M059J (cell line): ENCODE measurements at places on chromosomes 13 and 19.

DNA sequence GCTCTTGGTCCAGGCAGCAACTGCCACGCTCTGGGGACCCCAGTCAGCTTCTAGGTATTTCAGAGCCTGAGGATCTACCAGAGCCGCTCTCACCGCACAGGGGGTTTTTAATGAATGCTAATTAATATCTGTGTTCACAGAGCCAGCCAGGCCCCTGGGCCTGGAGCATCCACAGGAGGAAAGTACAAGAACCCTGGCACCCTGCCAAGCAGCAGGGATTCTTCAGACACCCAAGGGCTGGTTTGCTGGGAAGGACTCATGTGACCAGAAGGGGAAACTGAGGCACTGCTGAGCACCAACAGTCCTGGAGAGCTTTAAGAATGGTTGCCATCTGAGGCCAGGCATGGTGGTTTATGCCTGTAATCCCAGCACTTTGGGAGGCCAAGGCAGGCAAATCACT lies 38.0 kb upstream of the ADGRE5 start:
- no peak for DNase-seq

- DNase-seq, result no peak
Observed at GRCh38 chr13:42275098-42275471, 3.1 kb downstream of the AKAP11 start.

GRCh38 chr13:47250146-47250545 lies 353.3 kb upstream of the HTR2A start:
- DNase-seq, result peak; percentile 77

DNA sequence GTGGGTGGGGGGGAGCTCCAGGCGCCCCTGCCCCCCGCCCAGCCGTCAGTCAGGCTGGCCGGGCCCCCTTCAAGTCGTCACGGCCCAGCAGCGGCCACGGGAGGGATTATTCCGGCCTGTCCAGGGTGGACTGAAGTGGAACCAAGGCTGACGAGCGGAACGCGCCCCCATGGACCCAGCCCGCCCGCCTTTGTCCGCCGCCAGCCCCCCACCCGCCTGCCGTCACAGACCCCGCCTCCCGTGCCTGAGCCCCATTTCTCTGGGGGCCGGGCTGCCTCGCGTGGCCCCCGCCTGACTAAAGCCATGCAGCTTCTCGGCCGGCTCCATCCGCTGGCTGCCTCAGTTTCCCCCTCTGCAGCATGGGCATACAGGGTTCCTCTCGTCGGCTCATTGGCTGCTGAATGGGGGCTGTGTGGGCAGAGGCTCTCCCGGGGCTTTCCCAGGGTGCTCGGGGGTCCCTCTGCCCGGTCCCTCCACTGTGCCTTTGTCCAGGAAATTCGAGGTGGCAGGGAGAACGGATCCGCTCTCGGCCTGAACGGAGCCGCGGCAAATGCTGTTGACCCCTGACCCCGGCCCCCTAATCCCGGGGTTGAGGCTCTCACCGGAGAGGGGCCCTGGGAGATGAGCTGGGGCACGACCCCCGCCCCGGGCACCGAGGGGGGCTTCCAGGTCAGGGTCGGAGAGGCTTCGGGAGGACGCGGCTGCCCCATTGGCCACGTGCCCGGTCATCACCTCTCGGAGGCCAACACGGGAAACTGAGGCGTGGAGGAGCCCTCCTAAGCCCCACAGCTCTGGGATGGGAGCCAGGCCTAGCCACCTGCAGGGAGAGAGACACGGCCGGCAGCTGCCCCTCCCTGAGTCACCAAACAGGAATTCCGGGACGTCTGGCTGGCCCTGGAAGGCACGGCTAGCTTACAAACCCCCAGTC lies 27.4 kb downstream of the EFNA2 start:
- DNase-seq, result peak; percentile 78

GRCh38 chr13:91036886-91037285 lies 310.6 kb upstream of the MIR17HG start:
- no peak for DNase-seq

GRCh38 chr19:38745316-38745715 lies 1.0 kb upstream of the CAPN12 start:
- no peak for DNase-seq

GRCh38 chr13:78977311-78977710 lies 318.4 kb upstream of the OBI1 start:
- no peak for DNase-seq

GRCh38 chr13:27842571-27842970 lies 50.3 kb downstream of the GSX1 start:
- DNase-seq, result peak; percentile 32

- no peak for DNase-seq
Observed at GRCh38 chr19:8681345-8682029, 17.1 kb downstream of the ACTL9 start.

GRCh38 chr19:48954595-48955307 lies at the start of gene BAX:
TSS of gene BAX (plus strand) at chr19:48954875. CDS start at chr19:48954929, 54 bp downstream.
- peak; percentile 96 for DNase-seq

GRCh38 chr13:99285432-99286182 lies 21.6 kb downstream of the GPR183 start:
- DNase-seq, result no peak

GRCh38 chr13:110411688-110412059 lies 104.6 kb downstream of the COL4A2 start:
- DNase-seq, result no peak

DNA sequence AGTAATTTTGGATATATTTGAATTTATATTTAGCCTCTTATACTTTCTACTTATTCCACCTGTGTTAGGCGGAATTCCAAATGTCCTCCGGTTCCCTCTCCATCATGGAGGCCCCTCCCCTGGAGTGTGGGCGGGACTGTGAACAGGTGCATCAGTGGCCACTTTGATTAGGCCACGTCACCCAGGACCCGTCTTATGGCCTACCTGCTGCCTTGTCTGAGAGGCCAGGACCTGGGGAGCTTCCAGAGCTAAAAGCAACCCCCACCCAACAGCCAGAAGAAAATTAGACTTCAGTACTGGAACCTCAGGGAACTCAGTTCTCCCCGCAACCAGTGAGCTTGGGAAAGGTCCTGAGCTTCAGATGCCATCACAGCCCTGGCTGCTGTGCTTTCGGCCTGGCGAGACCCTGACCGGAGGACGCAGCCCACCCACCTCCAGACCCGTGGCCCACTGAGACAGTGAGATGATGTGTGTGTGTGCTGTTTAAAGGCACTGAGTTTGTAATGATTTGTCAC lies 200.2 kb upstream of the SOX1 start:
- no peak for DNase-seq

GRCh38 chr19:3467437-3468198 lies 12.7 kb downstream of the SMIM24 start:
- DNase-seq, result no peak

DNA sequence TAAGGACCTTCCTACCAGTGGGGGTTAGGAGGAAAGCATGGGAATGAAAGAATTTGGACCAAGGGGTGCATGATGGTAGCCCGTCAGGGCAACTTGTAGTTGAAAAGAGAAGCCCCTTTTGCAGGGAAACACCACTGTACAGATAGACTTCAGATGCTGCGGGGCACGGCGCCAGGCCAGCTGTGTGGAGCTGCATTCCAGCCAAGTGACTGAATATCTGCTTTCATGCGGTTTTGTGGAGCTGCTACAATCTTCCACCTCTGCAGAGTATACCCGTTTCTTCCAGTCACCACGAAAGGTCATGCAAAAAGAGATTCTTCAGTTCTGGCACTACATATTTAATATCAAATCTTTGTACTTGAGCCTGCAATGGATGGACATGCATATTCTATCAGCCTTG lies 104.7 kb downstream of the RGCC start:
- peak; percentile 75 for DNase-seq

GRCh38 chr13:80217614-80218456 lies 123.1 kb downstream of the SPRY2 start:
- peak; percentile 61 for DNase-seq

- no peak for DNase-seq
Observed at GRCh38 chr13:40970803-40971202, 48.3 kb downstream of the ELF1 start.

- peak; percentile 68 for DNase-seq
Observed at GRCh38 chr13:25806264-25806974, 245.4 kb downstream of the SHISA2 start.

DNA sequence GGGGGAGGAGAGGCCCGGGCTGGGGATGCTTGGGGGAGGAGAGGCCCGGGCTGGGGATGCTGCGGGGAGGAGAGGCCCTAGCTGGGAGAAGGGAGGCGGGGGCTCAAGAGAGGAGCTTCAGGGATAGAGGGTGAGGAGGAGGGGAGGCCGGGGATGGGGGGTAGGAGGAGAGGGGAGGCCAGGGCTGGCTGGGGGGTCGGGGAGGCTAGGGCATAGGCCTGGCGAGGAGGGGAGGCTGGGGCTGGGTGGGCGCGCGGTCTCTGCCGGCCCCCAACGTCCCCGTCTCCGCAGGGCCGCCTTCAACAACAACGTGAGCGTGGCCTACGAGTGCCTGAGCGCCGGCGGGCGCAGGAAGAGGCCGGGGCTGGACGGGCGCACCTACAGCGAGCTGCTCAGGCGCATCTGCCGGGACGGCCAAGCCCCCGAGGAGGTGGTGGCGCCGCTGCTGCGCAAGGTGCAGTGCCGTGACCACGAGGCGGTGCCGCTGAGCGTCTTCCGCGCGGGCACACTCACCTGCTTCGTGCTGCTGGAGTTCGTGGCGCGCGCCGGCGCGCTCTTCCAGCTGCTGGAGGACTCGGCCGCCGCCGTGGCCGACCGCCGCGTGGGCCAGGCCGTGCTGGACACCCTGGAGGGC lies 11.4 kb downstream of the TPGS1 start:
- DNase-seq, result no peak

- no peak for DNase-seq
Observed at GRCh38 chr19:8370176-8371010, 6.4 kb downstream of the ANGPTL4 start.

DNA sequence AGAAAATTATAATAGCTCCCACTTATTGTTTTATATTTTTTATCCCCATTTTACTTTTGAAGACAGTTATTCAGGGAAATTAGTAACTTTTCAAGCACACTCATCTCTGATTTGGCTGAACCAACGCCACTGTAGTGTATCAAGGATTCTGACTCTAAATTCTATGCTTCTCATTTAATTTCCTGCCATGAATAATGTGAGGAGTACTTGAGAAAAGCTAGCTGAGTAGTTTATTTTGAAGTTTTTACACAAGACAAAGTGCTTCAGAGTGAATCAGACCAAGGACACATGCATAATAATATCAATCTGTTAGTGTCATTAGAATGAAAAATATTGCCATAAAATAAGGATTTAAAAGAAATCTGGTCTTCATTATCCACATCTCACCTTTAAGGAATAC lies 329.9 kb downstream of the SLITRK6 start:
- DNase-seq, result no peak

DNA sequence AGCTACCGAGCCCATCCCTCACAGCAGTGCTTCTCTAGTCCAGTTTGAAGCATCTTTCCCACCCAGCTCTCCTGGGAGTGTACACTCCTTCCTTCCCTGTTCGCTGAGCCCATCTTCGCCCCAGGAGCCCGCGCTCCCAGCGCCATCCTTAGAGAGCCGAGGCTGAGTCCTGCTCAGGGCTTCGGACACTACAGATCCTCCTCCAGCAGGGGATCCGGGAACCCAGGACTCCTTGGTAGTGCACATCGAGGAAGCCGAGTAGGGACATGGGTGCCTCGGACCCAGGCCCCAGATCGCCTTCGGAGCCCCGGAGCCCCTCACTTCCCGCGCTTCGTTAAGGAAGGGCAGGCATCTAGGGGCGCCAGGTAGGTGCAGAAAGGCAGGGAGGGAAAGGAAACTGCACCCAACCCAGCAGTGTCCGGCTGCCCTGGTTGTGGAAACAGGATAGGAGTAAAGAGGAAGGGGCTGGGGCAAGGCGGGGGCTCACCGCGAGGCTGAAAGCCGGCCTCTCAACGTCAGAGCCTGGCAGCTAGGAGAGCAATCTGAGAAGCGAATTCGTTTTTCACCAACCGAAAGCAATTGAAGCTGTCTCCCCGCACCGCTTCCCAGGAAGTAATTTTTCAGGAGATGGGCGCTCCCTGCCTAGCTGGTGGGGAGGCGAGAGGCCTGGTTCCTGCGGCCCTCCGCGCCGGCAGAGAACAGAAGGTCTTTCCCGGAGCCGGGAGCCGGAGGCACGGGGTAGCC lies 1.0 kb downstream of the PDX1 start:
- DNase-seq, result no peak

DNA sequence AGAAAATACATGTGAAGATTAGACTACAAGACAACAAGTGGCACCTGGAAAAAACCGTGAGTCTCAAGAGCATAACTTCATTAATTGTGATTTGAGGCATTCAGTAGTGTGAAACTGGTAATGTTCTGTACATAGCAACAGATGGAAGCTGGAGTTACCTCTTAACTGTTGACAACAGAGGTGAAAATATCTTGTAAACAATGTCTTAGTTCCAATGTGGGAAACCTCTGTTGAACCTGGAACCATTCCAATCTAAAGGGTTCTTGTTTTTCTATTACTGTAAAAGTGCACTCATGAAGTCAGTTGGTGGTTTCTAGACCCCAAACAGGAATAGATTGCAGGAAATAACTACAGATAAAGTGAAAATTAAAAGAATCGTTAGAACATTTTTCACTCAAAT lies 728.4 kb downstream of the SLITRK1 start:
- no peak for DNase-seq

GRCh38 chr13:30128095-30128494 lies 179.3 kb downstream of the KATNAL1 start:
- DNase-seq, result no peak

DNA sequence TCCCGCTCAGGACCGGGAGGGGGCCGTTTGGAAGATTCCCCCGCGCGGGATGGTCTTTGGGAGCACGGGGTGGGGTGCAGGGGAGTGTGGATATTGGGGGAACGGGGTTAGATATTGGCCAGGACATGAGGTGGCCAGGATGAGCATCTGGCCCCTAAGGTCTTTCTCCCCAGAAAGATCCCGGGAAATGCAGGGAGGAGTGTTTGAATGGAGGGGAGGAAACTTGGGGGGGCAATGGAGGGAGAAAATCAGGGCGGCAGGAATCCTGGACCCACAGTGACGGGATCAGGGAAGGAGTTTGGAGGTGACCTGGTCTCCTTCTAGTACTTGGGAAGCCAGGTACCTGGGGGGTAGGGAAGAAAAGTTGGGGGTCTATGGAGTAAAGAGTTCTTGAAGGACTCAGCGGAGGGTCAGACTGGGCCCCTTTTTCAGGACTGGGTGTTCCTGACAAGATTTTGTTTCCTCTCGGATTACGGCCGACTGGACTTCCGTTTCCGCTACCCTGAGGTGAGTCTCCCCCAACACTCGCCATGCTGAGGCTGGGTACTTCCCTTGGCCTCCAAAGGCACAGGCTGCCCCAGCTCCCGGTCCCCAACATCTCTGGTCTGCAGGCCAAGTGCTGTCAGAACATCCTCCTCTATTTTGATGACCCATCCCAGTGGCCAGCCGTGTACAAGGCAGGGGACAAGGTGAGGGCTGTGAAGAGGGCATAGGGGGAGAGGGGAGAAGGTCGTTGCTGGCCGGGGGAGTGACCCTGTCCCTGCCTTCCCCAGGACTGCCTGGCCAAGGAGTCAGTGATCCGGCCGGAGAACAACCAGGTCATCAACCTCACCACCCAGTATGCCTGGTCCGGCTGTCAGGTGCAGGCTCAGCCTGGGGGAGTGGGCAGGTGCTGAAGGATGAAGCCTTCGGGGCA lies 989 bp downstream of the TMEM145 start:
- DNase-seq, result no peak
